CD4-positive, alpha-beta T cell (primary cell): ENCODE measurements at places on chromosomes 7 and 10.

GRCh38 chr10:24569828-24570657 is 153.6 kb downstream of the ARHGAP21 start:
- DNase-seq, result no peak

GRCh38 chr10:375815-376505 is 240.7 kb downstream of the ZMYND11 start:
- no peak for DNase-seq

DNA sequence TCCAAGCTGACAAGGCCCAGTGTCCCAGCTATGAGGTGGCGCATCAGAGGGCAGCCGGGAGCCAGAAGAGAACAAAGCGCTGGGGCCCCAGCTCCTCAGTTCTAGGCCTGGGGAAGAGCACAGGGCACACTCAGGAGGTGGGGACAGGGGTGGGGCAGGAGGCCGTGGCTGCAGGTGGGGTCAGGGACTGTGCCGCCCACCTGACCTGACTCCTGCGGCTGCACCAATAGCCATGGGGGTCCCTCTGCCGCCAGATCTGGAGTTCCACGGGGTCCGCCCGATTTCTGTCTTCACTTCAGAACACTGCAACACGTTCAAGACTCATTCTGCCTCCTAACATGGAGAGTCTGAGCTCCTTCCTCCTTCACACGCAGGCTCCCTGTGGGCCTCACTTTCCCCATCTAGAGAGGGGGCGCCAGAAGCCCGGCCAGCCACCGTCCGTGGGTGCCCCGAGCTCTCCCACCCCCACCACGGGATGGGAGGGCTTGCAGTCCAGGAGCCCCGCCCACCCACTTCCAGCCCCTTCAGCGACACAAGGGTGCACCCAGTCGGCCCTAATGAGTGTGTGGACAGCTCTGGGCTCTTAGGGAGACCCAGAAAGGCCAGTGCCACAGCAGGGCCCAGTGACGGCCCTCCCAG is 278.3 kb downstream of the MAD1L1 start:
- no peak for DNase-seq

- DNase-seq, result no peak
Observed at GRCh38 chr7:77571801-77572200, 34.7 kb downstream of the PTPN12 start.

- DNase-seq, result no peak
Observed at GRCh38 chr10:43702936-43703281, 54.2 kb upstream of the ZNF32 start.

- no peak for DNase-seq
Observed at GRCh38 chr7:151680810-151681209, 161.1 kb upstream of the RHEB start.

- DNase-seq, result no peak
Observed at GRCh38 chr7:155181768-155182167, 111.6 kb downstream of the HTR5A start.

- no peak for DNase-seq
Observed at GRCh38 chr7:191105-191980, 1.0 kb upstream of the FAM20C start.

GRCh38 chr7:26337232-26337865 is 45.7 kb downstream of the SNX10 start:
- no peak for DNase-seq

DNA sequence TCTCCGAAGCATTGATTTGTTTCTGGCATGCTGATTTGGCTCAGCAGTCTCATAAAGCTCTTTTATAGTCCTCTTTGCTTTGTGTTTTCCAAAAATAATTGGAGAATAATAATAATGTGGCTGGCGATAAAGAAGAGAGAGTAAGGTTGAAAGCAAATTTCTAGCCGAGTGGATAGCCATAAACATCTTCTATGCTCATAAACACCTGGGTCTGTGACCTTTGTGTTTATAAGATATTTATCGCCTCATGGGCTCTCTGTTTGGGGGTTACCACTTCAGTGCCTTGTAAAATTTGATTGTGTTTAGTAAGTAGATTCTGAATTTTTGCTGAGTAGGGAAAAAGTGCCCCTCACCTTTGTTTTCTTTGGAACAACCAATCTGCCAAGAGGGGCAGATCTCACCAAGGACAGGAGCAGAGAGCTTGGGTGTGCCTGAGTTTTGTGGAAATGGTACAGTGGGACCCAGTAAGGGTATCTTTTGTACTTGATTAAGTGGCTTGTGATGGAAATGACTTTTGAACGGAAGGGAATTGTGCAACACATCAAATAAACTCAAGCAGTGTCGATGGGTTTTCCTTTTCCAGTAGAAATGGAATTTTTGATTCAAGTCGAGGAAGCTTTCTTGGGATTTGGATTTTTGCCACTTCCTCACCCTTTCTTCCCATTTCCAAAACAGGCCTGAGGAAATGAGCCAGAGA is 220.5 kb downstream of the AUTS2 start:
- no peak for DNase-seq
